Midbrain (tissue), 1 donor: ENCODE measurements at places on chromosomes 5 and 9.

GRCh38 chr5:133828722-133829121 lies 139.7 kb downstream of the C5orf15 start:
- DNase-seq: no peak

- DNase-seq: peak; percentile 79
These were observed 245.4 kb downstream of the MPDZ start for GRCh38 chr9:13033959-13034693.

DNA sequence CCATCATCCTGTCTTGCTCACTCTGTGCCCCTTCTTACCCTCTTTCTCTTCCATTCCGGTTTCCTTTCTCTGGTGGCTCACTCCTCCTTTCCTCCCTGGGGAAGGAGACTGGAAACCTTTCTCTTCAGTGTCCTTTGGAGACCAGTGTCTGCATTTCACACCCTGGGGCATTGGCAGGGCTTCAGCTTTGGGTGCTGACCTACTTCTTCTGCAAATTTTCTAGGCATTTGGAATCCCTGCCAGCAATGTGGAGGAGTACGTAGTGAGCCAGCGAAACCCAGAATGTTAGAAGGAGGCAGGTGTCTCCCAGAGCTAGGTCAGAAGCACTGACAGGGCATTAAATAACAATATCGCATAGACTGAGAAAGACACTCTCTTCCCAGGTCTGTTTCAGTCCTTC lies 122.2 kb downstream of the SLC28A3 start:
- DNase-seq: no peak

GRCh38 chr9:105694190-105694847 lies at the start of gene TMEM38B:
TMEM38B (plus strand) TSS chr9:105694541; CDS start chr9:105694661, 120 bp downstream.
- peak; percentile 71 for DNase-seq

DNA sequence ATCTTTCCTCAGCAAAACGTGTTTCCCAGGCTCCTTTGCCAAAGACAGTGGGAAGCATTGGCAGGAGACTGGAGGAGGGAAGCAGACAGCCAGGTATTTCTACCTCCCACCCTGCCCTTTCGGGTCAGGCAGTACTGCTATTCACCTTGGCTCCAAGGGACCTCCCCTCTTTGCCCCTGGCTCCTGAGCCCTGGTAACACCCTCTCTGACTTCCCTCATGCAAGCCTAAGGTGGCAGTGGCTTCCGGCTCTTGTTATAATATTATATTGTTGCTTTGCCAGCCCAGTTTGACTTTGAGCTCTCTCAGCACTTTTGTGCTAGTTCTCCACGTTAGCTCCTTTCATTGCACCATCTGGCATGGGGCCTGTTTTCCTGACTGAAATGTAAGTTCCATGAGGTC lies 81.6 kb upstream of the IFNK start:
- DNase-seq: no peak

- DNase-seq: no peak
These were observed 556.6 kb downstream of the TLE1 start for GRCh38 chr9:81132796-81133195.

DNA sequence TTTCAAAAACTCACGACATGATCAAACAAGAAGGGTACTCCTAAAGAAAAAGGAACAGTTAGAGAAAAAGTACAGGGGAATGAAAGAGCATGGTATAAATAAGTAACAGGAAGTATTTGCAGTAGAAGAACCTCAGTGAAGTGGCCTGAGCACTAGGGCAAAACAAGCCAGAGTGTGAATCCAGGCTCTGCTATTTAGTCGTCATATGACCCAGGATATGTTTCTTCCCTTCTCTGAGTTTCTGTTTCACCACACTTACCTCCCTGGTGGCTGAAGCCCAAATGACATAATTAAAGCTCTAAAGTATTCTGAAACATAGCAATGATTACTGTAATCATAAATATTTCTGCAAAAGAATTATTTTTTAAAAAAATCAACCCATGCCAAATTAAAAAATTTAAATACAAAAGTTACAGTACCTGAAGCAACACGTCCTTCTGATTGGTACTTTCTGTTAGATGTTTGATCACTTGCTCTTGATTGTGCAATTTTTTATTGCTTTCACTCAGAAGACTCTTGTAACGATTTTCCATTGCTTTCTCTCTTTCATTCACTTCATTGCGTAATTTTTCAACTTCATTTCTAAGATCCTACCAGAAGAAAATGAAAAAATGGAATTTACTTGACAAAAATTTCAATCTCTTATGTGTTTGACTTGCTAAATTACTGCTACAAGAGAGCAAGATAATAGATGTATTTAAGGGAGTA lies 88.9 kb downstream of the CDK5RAP2 start:
- no peak for DNase-seq

DNA sequence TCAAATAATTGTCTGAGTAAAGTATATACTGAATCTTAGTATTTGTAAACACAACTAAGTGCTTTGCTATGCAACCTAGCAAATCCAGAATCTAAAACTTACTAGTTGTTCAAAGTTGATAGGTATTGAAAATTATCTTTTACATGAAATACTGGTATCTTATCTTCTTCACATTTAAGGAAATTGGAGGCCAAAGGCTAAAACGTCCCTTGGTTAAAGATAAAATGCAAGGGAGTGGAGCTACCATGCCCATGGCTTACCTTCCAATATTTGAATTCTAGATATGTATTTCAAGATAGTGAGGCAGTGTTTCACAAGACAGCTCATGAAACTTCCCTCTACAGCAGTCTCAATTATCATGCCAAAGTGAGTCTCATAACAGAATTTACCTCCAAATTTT lies 373.5 kb downstream of the KIAA0825 start:
- DNase-seq: no peak

- no peak for DNase-seq
These were observed 25.0 kb downstream of the SH3TC2 start for GRCh38 chr5:149037817-149038216.

DNA sequence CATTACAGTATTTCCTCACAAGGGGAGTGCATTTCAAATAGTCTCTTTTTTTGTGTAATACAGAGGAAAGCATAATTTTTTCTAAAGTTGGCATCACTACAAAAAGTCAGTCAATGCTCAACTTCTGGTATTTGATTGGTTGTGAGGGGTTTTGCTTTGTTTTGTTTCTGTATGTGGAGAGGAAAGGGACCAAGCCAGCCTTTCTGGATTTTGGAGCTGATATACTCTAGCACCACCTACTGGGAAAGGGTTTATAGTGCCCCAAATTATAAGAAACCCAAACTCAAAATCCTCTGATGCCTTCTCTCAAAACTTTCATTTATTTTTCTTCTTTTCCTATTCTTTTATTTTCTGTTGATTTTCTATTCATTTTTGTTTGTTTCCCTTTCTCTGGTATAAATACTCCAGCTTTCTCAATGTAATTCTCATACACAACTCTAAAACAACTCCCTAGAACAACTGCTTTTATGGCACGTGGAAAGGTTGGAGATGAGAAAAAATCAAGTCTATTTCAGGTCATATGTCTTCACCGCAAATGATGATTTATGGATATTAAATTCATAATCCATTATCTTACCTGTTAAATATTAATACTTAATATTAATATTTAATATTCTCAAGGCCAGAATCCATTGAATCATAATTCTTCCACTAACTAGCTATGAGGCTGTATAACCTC lies 69.5 kb upstream of the ANXA1 start:
- peak; percentile 61 for DNase-seq

GRCh38 chr5:35269006-35269405 lies 38.7 kb upstream of the PRLR start:
- no peak for DNase-seq

DNA sequence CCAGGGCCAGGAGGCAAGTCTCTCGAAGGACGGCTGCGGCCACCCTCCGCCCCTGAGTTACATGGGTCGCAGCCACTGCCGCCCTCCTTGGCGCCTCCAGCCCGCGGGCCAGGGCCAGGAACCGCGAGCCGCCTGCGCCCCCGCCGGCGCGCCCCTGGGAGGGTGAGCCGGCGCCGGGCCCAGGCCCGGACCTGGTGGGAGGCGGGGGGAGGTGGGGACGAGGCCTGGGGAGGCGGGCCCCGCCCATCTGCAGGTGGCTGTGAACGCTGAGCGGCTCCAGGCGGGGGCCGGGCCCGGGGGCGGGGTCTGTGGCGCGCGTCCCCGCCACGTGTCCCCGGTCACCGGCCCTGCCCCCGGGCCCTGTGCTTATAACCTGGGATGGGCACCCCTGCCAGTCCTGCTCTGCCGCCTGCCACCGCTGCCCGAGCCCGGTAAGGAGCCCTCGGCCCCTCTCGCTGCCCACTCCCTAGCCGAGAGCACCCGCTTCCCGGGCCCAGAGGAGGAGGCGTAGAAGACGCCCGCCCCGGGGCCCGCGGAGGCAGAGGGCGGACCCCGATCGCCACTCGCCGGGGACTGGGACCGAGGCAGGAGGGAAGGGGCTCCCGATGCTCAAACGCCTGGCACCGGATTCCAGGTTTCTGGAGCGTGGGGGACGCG lies at the start of gene ASS1:
Gene ASS1 (plus strand): TSS at position 397 of the 657 bp plus-strand sequence. CDS start 7,268 bp downstream, outside the sequence.
- peak; percentile 24 for DNase-seq

GRCh38 chr9:16252616-16253015 lies 617.9 kb downstream of the BNC2 start:
- DNase-seq: no peak

- no peak for DNase-seq
These were observed 179.6 kb upstream of the POU5F2 start for GRCh38 chr5:93921001-93921400.
